Vagina (tissue), 2 donors: ENCODE measurements at places on chromosomes 1 and 21.

DNA sequence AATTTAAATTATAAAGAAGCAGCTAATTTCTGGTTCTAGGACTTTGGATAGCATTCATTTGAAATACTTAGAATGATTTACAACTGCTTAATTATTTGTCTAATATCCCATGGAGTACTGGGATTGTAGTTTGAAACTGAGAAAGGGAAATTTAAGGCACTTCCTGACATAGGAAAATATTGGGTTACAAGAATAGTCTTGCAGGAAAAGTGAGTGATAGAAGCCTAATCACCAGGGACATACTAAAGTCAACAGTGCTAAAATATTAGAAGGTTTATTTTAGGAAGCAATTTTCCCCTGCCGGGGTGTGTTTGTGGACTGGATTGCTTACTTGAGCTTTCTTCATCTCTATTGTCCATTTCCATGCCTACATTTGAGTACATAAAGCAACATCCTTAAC lies 661.6 kb downstream of the ADGRL2 start:
- DNase-seq, result no peak

DNA sequence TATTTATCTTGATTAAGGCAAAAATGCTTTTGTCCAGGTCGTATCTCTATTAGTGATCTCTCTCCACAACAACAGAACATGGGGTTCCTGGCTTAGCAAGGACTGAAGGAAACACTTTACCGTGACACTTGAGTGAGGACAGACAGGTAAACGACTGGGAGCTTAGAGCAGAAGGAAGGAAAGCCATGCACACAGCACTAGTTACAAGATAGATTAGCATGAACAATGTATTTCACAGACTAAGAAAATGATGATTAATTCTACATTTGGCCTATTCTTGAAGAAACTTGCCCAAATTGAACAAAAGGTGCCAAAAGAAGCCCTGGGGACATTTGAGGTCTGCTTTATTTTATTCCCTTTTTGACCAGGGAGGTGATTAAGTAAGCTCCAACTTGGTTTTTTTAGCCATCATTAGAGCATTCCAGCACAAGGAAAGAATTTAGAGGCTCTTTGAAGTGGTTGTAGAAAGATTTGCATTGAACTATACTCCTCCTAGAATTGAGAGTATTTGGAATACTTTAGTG lies 248.5 kb downstream of the USP25 start:
- no peak for DNase-seq

- DNase-seq, result no peak
Measured at GRCh38 chr1:164836614-164837018, 277.6 kb downstream of the PBX1 start.

DNA sequence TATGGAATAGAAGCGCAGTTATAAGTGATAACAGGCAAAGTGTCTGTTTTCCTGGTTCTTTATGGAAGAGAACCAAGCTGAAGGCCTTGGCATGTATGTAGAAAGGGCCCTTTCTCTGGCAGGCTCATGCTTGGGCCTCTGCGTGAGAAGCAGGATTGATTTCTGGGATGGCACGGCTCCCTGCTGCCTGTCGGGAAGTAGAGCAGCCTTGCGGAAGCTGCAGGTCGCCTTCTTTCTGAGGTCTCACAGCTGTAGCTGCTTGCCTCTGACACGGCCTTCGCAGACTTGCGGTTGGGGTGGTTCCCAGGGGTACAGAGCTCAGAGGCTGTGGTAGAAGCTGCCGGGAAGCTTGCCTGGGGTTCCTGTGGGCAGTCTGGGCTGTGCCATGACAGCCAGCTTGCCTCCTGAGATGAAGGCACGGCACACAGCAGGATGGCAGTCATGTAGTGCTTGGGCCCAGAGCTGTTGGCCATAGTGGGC lies 39.4 kb downstream of the TRAPPC10 start:
- no peak for DNase-seq

- no peak for DNase-seq
Measured at GRCh38 chr1:196380316-196380715, 227.9 kb downstream of the KCNT2 start.

DNA sequence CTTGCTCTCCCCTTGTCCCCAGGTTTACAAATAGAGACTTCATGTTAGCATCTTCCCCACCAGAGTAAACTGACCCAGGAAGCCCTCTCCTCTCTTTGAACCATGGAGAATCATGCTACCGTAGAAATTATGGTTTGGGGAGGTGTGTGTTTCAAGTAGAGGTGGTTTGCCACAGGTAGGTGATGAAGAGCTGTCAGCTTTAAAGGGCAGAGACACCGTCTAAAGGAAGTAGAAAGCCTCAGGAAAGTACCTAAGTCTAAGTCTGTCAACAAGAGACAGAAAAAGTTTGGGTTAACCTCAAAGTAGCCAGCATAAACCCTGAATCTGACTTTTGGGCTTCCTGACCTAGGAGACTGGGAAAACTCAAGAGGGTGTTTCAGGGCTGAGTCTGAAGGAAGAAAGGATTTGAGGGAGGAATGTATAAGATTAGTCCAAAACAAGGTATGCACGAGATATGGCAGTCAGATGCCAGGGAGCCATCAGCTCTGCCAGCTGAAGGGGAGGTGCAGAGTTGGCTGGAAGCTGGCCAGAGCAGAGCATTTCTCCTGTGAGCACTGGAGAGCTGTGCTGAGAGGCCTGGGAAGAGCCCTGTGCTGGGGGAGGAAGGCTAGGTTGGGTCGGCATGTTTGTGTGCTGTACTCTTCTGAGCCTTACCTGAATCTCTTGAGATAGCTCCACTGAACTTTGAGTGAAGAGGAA lies 14.3 kb downstream of the ADAMTSL4 start:
- no peak for DNase-seq

DNA sequence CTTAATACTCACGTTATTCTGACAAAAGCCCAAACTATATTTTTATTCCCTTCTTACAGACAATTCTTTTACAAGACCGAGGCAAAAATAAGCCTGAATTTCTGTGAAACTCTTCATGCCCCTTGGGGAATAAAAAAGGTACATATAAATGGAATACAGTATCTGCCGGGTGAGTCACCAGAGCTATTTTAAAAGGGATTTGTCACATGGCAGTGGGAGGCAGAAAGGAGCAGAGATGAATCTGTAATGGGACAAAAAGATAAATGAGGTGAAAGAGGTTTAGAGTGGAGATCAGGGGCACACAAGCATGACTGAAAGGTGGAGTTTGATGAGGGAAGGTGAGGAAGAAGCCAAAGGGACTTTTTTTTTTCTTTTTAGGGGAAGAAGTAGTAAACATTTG lies 8.8 kb downstream of the XCL1 start:
- no peak for DNase-seq

DNA sequence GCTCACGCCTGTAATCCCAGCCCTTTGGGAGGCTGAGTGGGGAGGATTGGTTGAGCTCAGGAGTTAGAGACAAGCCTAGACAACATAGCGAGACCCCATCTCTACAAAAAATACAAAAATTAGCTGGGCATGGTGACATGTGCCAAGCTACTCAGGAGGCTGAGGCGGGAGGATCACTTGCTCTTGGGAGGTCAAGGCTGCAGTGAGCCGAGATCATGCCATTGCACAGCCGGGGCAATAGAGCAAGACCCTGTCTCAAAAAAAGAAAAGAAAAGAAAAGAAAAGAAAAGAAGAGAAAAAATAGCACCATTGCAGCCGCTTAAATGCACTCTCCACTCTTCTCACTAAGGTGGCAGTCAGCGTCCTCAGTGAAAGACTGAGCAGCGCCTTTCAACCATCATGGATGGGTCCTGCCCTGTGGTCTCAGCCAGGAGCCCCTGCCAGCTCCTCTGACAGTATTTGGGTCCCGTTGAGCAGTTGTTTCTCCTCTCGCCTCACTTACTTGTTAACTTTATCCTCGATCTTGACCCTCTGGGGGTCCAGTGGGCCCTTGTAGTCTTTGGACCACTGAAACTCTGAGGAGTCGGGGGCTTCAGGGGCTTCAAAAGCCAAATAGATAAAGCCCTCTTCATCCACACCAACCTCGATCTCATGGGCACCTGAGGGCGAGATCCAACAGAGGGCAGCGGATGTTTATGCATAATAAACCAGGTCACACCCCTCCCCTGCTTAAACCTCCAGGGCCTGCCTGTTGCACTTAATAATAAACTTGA lies 36.9 kb downstream of the MYOM3 start:
- no peak for DNase-seq
